ENCODE measurements at places on chromosomes 3 and 15.

DNA sequence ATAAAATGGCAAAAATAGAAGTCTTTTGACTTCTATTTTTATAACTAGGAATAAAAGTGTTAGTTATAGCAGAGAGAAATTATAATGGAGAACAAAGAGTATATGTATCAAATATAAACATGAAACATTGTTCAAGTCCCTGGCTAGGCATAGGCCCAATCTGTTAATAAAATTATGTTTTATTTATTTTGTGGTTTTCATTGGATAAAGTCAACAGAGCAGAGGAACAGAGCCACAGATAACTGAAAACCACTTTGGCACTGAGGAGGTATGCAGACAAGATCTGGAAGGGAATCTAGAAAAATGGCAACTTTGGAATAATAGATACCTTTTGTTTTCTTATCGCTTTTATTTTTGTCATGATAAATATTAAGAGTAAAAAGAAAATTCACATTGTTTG lies 50.4 kb upstream of the ICE2 start:
- DNase-seq: no peak

- no peak for DNase-seq
Measured at GRCh38 chr3:11789412-11789811, 57.3 kb downstream of the TAMM41 start.

GRCh38 chr3:53242642-53243041 lies 13.2 kb downstream of the TKT start:
- no peak for DNase-seq

DNA sequence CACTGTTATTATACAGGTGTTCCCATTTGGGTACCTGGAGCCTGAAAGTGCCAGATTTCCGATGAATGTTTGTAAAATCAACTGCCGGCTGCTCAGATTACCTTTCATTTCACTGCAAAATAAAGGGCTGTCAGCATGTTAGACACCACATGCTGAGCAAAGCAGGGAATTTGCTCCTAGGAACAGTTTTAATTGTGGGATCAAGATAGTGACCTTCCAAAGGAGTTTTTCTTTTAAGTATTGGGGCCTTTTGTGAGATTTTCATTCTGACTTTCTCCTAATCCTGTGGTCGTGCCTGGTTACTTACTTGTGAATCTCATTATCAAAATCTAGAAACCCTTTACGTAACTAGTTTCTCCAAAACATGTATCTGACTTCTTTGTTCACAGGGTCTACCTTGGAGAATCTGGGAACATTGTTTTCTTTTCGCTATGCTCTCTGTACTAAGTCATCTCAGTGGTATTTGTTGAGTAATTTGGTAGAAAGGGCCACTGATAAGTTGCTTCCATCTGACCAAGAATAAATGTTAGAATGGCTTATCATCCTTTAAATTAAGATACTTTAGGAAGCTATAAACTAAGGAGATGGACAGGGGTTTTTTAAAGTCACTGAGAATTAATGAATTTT lies 40.8 kb upstream of the LRTM1 start:
- DNase-seq: no peak

GRCh38 chr15:93028632-93029213 lies 60.3 kb downstream of the RGMA start:
- DNase-seq: no peak

DNA sequence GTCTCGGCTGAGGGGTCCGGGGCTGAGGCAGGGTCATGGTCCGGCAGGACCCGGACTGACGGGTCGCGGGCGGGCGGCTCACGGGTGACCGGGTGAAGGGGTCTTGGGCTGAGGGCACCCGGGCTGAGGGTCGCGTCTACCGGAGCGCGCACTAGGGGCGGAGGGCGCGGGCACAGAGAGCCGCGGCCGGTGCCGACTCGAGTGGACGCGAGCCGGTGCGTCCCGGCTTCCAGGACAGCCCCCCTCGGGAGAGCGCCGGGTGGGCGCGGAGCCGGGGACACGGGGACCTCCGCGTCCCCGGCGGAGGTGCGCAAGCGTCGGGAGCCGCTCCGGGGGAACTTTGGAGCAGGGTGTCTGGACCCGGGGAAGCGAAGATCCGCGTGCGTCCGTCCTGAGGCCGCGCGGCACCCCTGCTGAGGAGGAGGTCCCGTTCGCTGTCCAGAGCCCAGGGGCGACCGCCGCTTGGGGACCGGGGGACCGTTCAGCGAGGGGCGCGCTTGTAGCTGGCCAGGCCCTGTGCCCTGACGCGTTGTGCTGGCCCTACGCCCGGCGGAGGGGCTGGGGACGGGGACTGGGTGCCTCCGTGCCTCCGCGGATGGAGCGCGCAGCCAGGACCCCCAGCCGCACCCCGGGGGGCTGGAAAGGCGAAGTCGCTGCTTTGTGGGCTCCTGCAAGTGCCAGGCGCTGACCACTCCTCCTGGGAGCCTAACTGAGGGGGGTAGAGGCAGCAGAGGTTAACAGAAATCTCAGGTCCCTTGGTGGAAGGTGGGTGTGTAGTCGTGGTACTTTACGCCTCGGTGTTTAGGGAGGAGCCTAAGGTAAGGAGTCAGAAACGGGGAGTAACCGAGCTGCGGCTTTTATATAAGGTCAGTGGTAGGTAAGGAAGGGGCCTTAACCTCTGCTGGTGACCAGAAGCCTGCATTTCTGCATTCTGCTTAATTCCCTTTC lies at the start of gene PPARG:
Gene PPARG (plus strand): TSS at position 889 of the 948 bp plus-strand sequence. CDS start 90,642 bp downstream, outside the sequence.
- DNase-seq: no peak

GRCh38 chr3:54033761-54034160 lies 88.6 kb upstream of the CACNA2D3 start:
- DNase-seq: no peak

Data from stimulated activated CD4-positive, alpha-beta T cell treated with anti-CD3 and anti-CD28 coated beads, Interleukin-2, amount 100 ng/mL, for 24 hours (primary cell).